A549 treated with RU486 at 1 μM for 4 hours (cell line): ENCODE measurements at places on chromosomes 1 and 21. TPM values are rescaled to one million over a fixed set of nuclear protein-coding genes. Genes with fewer than 3 reads are reported as not detected.

Gene SPRR3
- not detected in 5 replicates for total RNA-seq

Gene SELENBP1
- 5.4 to 7.8 TPM (median 6.2 TPM) in 5 replicates for total RNA-seq

Gene FTCD
- not detected in 5 replicates for total RNA-seq

Gene HES2
- total RNA-seq = 2.3 to 4.7 TPM (median 4.2 TPM) in 5 replicates

Gene ATP1A4
- not detected in 5 replicates for total RNA-seq

Gene KCNT2
- 0.09 to 0.41 TPM (median 0.09 TPM) in 3 of 5 replicates, not detected in the others for total RNA-seq

Gene TMEM200B
- 0.07 to 0.16 TPM (median 0.15 TPM) in 4 of 5 replicates, not detected in the other for total RNA-seq

Gene EIF4G3
- total RNA-seq = 14.8 to 22.0 TPM (median 20.9 TPM) in 5 replicates

Gene GPR89A
- total RNA-seq = 11.7 to 17.5 TPM (median 15.4 TPM) in 5 replicates

Gene ETV3L
- not detected in 5 replicates for total RNA-seq

Gene RHBDL2
- total RNA-seq = 2.0 to 2.7 TPM (median 2.5 TPM) in 5 replicates

Gene HDGF
- total RNA-seq = 455 to 489 TPM (median 463 TPM) in 5 replicates

Gene CHI3L2
- 0.15 to 0.64 TPM (median 0.41 TPM) in 4 of 5 replicates, not detected in the other for total RNA-seq

Gene GRIK3
- not detected in 5 replicates for total RNA-seq

Gene ALX3
- not detected in 5 replicates for total RNA-seq

Gene AKT3
- 15.5 to 25.5 TPM (median 22.6 TPM) in 5 replicates for total RNA-seq

Gene KRTAP19-1
- total RNA-seq = not detected in 5 replicates

Gene IL20
- not detected in 5 replicates for total RNA-seq
